ENCODE measurements at places on chromosomes 12 and 14. TPM values are rescaled to one million over a fixed set of nuclear protein-coding genes. Genes with fewer than 3 reads are reported as not detected.

DNA sequence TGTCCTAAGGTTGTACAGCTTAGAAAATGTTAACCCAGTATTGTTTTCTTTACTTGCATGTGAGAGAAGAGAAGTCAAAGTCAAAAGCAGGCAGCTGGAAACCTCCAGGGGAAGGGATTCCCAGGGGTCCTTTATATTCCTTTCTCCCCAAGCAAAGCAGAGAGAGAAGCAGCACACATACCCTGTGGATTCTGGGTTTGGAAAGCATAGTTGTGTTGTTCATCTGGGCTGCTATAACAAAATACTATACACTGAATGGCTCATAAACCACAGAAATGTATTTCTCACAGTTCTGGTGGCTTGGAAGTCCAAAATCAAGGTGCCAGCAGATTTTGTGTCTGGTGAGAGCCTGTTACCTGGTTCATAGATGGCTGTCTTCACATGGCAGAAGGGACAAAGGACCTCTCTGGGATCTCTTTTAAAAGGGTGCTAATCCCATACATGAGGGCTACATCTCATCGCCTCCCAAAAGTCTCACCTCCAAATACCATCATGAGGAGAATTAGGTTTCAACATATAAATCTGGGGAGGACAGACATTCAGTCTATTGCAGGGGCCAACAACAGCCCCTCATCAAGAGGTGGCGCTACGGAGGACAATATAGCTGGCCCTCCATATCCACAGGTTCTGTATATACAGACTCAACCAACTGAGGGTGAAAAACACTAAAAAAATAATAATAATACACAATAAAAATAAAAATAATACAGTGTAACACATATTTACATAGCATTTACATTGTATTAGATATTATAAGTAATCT lies 19.3 kb upstream of the PCNX1 start:
- H3K4me3 ChIP-seq: peak overlapping the region; percentile 68
- peaks cover 93% of the 10 kb centered on the region for H3K4me1 ChIP-seq
- H3K27me3 ChIP-seq: peaks cover 3% of the 10 kb centered on the region
- H3K36me3 ChIP-seq: no peaks in the 10 kb centered on the region
- peak overlapping the region; percentile 94 for H3K27ac ChIP-seq

- DNase-seq: no peak
- no peak overlapping the region for H3K4me3 ChIP-seq
- no peak overlapping the region for H3K27ac ChIP-seq
- H3K36me3 ChIP-seq: no peaks in the 10 kb centered on the region
Observed at GRCh38 chr12:32533971-32534590, 134.7 kb downstream of the FGD4 start.

DNA sequence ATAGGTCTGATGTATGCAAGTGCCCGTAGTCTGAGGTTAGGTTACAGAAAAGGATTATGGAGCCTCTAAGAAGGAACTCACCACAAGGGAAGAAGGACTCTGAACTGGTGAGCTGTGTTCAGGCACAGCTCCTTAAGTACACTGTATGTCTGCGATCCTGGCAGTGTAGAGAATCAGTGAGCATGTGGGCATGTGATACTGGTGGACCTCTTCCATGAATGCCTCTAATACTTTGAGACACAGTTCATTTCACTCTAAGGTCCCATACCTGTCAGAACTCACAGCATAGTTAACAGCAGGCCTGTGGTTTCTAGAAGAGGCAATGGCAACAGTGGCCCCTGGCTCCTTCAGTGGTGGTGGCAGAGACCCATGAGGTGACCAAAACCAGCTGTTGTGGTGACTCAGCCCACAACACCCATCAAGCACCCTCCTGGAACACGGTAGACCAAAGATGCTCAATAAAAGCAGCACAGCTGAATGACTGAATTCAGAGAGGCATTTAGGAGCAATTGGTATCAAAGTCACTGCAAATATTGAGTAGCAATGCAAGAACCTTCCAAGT lies 6.9 kb upstream of the OR6J1 start:
- H3K27me3 ChIP-seq: no peaks in the 10 kb centered on the region
- DNase-seq: peak; percentile 25
- H3K36me3 ChIP-seq: no peaks in the 10 kb centered on the region
- no peak overlapping the region for H3K27ac ChIP-seq

- peaks cover 13% of the 10 kb centered on the region for H3K36me3 ChIP-seq
- H3K4me1 ChIP-seq: no peaks in the 10 kb centered on the region
- no peak overlapping the region for H3K27ac ChIP-seq
- no peak overlapping the region for H3K4me3 ChIP-seq
Observed at GRCh38 chr12:98612696-98613334, 19.3 kb downstream of the SLC25A3 start.

The APOLD1 gene
- 9.2 TPM for total RNA-seq

DNA sequence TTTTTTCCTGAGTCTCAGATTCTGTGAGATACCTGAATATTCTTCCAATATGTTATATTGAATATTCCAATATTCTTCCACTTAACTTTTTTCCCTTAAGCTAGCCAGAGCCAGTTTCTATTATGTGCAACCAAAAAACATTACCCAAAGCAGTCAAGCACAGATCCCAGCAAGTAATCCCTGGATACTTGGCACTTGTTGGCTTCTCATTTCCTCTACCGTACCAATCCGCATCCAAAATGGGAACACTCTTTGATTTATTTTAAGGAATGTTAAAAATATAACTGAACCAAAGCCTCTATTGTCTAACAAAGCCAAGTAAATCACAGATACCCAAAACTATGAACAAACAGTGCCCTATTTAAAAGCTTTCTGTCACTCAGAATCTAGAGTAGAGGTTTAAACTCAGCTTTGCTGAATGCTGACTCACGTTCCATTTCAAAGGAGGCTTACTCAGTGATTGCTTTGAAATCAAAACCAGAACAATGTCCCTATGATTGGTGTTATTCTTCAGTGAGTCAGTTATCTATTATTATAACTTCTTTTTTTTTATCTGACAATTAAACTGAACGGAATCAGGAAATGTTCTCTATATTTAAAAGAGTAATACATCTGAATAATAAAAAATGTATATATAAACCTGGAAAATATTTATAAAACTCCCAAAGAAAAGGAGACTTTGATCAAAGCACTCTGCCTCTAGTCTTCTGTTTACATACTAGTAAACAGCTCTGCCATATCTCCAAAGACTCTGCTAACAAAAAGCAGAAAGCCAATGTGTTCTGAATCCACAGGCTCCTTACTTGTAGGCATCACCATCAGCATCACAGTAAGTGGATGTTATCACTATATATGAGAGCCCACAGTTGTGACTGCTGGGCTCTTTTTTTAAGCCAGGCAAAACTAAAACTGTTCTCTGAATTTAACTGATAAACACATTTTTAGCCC lies 360.8 kb downstream of the CCDC91 start:
- no peak for DNase-seq
- H3K27ac ChIP-seq: no peak overlapping the region
- peaks cover 5% of the 10 kb centered on the region for H3K36me3 ChIP-seq
- H3K4me3 ChIP-seq: no peak overlapping the region

- no peak overlapping the region for H3K27ac ChIP-seq
- no peak overlapping the region for H3K4me3 ChIP-seq
- peaks cover 6% of the 10 kb centered on the region for H3K36me3 ChIP-seq
- peaks cover 11% of the 10 kb centered on the region for H3K4me1 ChIP-seq
Observed at GRCh38 chr14:73232984-73233383, 4.3 kb upstream of the PAPLN start.

GRCh38 chr14:94009767-94010166 lies 12.7 kb downstream of the CCDC197 start:
- H3K4me3 ChIP-seq: no peak overlapping the region
- peaks cover 5% of the 10 kb centered on the region for H3K27me3 ChIP-seq
- H3K36me3 ChIP-seq: no peaks in the 10 kb centered on the region
- peaks cover 69% of the 10 kb centered on the region for H3K4me1 ChIP-seq
- no peak for DNase-seq
- H3K27ac ChIP-seq: peak overlapping the region; percentile 61

- H3K27me3 ChIP-seq: no peaks in the 10 kb centered on the region
- peaks cover 10% of the 10 kb centered on the region for H3K36me3 ChIP-seq
- H3K4me3 ChIP-seq: peak overlapping the region; percentile 45
- DNase-seq: no peak
- peak overlapping the region; percentile 86 for H3K27ac ChIP-seq
- H3K4me1 ChIP-seq: peaks cover 58% of the 10 kb centered on the region
Observed at GRCh38 chr12:96047229-96048211, 12.1 kb upstream of the LTA4H start.

DNA sequence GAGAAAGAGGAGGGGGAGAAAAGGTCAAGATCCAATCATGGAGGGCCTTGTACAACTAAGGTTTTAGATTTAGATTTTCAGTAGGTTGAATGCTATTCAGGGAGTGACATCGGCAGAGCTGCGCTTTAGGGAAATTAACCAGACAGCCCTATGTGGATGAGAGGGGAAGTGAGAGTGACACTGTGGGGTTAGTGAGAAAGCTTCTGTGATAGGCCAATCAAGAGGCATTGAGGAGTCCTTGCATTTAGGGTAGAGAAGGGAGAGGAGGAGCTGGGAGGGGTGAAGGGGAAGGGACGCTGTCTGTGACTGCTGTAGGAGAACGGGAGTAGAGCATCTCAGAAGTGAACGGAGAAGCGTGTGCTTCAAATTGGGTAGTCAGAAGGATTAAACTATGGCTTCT lies 3.4 kb downstream of the HSD17B6 start:
- H3K4me3 ChIP-seq: no peak overlapping the region
- no peak for DNase-seq
- H3K4me1 ChIP-seq: no peaks in the 10 kb centered on the region
- H3K27me3 ChIP-seq: peaks cover 1% of the 10 kb centered on the region

DNA sequence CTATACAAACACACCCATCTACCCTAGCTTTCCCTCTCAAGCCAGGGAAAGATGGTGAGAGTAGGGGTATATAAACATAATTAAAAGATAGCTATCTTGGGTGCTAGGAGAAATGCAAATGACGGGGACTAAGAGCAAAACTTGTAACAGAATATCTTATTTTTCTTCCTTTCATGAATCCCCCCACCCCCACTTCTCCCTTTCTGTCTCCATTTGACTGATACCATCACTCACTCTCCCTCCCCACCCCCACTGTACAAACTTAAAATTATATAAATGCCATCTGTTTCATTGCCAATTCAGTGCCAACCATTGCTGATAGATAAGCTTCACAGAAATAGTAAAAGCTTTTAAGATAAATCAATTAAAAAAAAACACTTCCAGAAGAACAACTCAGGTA lies 268.6 kb downstream of the SLC6A15 start:
- H3K27ac ChIP-seq: no peak overlapping the region
- H3K27me3 ChIP-seq: no peaks in the 10 kb centered on the region
- no peaks in the 10 kb centered on the region for H3K4me1 ChIP-seq
- no peaks in the 10 kb centered on the region for H3K36me3 ChIP-seq
- no peak overlapping the region for H3K4me3 ChIP-seq

DNA sequence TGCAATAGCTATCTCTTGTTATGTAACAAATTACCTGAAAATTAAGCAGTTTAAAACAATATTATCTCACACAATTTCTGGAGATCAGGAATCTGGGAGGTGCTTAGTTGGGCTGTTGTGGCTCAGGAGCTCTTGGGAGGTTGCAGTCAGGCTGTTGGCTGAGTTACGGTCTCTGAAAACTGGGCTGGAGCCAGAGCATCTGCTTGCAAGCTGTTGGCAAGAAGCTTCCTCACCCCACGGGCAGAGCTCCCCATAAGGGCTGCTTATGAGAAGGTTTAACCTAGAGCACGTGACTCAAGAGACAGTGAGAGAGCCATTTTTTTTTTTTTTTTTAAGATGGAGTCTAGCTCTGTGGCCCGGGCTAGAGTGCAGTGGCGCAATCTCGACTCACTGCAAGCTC lies 346.8 kb downstream of the ATP23 start:
- H3K27me3 ChIP-seq: no peaks in the 10 kb centered on the region
- no peak for DNase-seq
- H3K4me1 ChIP-seq: no peaks in the 10 kb centered on the region
- H3K27ac ChIP-seq: no peak overlapping the region

The PROX2 gene
- not detected for total RNA-seq

DNA sequence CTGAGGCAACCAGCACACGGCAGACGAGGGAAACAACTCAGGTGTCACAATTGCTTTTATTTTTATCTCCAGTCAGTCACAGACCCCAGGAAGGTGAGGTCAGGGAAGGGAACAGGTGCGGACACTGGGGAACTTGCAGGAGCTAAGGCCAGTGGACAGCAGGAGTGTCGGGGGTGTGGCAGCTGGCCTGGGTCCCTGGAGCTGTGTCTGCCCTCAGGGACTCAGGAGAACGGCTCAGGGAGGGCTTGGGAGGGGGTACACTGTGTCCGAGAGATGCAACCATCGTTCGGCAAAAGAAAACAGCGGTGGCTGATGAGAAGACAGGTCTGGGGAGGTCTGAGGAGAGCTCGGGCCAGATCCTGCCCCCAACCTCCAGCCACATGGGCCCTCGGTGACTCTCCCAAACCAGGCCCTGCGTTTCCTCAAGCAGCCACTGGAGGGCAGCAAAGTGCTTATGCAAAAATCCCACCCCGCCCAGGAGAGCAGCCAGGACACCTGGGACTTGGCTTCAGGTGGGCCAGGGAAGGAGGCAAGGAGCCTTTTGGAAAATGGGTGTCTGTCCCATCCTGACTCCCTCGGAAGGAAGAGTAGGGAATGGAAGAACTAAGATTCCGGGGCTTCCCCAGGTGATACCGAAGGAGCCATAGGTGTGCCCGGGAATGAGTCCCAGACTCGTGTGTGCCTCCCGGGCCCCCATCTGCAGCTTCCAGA lies 24.1 kb upstream of the BCDIN3D start:
- no peaks in the 10 kb centered on the region for H3K36me3 ChIP-seq
- no peaks in the 10 kb centered on the region for H3K4me1 ChIP-seq
- peaks cover 9% of the 10 kb centered on the region for H3K27me3 ChIP-seq
- H3K4me3 ChIP-seq: no peak overlapping the region
- DNase-seq: peak; percentile 78

The C12orf42 gene
- 0.25 TPM for total RNA-seq

- DNase-seq: no peak
- no peak overlapping the region for H3K27ac ChIP-seq
- H3K27me3 ChIP-seq: peaks cover 8% of the 10 kb centered on the region
Observed at GRCh38 chr14:103085106-103086091, 1.4 kb downstream of the LBHD2 start.

DNA sequence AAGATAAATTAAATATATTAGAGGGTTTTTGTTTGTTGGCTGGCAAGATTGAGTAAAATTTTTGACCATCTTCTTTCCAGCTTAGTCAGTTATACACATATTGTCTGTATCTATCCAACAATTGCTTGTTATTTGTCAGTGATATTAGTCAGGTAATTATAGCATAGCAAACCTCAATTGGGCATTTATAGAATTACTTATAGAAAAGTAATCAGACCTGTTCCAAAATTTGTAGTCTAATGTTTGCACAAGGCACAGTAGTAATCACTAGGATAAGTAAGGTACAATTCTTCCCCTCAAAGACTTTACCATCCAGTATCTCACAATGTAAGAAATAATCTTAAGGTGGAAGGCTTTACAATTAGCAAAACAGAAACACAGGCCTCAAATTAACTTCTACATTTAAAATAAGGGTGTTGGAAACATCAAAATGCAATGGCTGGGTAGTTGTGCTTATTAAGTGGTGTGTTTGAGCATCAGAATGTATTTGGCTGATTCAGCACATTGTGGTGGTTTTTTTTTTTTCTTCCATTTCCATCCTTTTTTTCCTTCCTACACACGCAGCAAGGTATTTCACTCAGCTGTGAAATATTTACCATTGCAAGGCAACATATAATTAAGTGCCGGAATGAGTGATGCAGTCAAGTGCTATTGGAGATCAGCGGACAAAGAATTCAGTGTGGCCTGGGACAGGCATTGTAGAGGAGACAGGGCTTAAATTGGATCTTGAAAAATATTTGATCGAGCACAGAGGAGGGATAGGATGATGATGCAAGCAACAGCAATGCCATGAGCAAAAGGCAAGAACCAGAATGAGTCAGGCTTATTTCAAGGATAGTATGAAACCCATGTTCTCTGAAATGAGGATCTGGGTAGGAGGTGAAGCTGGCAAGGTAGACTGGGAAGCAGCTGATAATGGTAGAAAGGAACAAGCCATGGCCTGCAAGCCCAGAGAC lies 178.2 kb downstream of the AKAP6 start:
- no peak overlapping the region for H3K27ac ChIP-seq
- DNase-seq: no peak
- no peaks in the 10 kb centered on the region for H3K36me3 ChIP-seq
- H3K4me3 ChIP-seq: no peak overlapping the region
